ENCODE measurements at places on chromosomes 12 and 14.

- peak; percentile 47 for DNase-seq
Measured at GRCh38 chr14:69719501-69719951, 47.4 kb upstream of the SRSF5 start.

DNA sequence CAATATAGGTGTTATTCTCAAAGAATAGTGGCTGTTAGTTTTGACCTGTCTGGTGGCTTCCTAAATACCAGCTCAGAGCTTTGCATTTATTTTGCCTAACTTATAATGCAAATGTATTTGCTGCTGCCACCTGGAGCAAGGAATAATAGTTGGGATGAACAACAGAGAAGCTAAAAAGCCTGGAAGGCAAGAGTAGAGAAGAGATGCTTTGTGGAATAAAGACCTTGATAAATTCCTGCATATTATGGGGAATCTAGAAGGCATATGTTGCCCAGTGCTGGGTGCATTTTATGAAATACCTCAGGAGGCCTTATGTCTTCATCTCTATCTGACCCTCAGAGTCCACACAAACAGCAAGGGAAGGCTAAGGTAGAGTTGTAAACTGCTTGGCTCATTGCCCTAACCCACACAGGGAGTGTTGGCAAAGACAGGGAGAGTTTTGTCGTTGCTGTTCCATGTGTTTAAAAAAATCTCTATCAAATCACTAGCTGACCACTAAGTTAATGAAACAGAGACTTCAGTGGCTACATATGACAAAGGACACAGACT lies 53.7 kb upstream of the SCAF11 start:
- no peak for DNase-seq

GRCh38 chr14:56248442-56248841 lies 130.2 kb downstream of the PELI2 start:
- no peak for DNase-seq

DNA sequence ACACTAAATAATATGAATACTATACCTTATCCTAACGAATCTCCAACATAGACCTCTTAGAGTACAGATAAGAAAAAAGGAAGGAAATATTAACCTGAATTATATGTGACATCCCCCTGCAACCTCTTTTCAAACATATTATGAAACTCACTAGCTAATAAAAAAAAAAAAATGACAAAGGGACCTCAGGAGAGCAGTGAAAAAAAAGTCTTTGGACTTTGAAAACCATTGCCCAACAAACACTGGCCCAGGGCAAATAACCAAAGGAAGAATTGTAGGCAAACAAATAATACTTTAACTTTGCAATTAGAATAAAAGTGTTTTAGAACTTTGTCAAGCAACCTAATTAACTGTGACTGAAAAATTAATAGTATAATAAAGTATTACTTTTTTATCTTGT lies 7.7 kb downstream of the SOX5 start:
- no peak for DNase-seq

DNA sequence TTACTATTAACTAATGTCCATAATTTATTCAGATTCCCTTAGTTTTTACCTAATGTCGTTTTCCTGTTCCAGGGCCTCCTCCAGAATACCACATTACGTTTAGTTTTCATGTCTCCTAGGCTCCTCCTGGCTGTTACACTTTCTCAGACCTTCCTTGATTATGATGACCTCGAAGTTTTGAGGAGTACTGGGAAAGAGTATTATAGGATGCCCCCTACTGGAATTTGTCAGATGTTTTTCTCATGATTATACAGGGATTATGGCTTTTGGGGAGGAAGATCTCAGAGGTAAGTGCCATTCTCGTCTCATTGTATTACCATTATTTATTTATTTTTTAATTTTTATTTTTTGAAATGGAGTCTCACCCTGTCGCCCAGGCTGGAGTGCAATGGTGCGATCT lies 17.7 kb upstream of the C1S start:
- DNase-seq = no peak

DNA sequence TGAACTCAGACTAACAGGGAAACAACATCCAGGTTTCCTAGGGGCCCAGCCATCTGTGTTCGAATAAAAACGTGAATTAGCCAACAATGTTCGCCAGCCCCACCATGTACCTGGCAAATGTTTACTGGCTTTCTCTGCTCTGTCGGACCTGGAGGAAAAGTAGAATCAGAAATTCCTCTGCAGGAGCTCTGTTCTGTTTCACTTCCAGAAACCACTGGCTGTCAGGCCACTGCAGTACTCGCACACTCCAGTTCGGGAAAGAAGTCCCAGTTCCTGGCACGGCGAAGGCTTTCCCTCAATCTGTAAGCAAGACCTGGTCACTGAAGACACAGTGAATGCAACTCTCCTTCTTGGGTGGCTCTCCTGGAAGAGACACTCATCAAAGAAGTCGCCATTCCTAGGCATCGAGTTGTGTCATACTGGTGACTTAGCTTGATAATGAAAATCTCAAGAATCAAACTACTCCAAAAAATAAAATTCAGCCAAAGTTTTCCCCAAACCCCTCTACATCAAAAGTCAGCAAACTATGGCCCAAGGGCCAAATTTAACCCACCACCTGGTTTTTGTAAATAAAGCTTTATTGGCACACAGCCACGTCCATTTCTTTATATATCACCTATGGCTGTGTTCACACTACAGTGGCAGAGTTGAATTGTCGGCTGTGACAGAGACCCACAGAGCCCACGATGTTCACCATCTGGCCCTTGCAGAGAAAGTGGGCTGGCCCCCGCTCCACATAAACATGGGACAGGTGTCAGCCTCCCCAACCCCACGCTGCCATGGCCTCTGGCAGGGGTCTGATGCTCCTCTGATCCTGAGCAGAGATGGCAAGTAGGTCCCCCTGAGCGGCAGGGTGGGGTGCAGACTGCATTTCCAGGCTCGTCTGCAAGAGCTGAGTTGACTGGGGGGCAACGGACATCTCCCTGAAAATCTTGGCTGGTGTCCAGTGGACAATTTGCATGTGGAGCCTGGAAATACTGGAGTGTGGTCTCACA lies 189.2 kb upstream of the DIO3 start:
- DNase-seq = no peak

- DNase-seq = no peak
Measured at GRCh38 chr14:89899291-89899690, 55.2 kb downstream of the EFCAB11 start.

DNA sequence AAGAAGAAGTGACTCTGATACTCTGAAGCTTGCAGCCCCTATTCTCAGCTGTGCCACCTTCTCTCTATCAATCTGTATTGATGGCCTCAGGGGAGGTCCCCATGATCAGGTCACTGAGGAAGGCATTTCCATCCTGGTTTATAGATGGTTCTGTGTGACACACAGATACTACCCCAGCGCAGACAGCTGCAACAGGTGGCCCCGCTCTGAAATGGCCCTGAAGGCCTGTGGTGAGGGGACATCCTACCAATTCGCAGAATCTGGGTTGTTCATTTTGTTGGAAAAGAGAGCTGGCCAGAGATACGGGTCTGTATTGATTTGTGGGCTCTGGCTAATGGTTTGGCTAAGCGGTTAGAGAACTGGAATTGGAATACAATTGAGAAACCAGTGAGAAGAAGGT lies 21.7 kb downstream of the DLK1 start:
- no peak for DNase-seq

- peak; percentile 78 for DNase-seq
Measured at GRCh38 chr14:65281991-65282895, 130.3 kb upstream of the FUT8 start.

GRCh38 chr12:3452348-3452747 lies 38.7 kb upstream of the PRMT8 start:
- DNase-seq = no peak

GRCh38 chr12:85829391-85829790 lies 6.8 kb downstream of the RASSF9 start:
- DNase-seq = no peak

GRCh38 chr14:60220917-60221316 lies 28.1 kb upstream of the PPM1A start:
- no peak for DNase-seq

- DNase-seq = peak; percentile 24
Measured at GRCh38 chr12:102479099-102479885, 1.1 kb downstream of the IGF1 start.

DNA sequence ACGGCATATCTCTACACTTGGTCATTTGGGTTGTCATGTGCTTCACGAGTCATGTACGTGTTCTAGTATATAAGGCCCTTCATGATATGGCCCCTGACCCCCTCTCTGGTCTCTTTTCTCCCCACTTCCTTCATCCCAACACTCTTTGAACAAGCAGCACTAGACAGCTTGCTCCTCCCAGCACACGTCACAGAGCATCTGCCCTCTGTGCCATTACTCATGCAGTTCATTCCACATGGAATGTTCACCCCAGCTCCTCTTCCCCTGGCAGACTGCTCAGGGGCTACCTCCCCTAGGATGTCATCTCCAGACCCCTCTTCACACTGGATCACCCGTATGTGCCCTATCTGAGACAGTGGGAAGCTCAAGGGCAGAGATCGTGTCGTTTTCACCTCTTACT lies 14.1 kb upstream of the LRP1-AS start:
- no peak for DNase-seq

DNA sequence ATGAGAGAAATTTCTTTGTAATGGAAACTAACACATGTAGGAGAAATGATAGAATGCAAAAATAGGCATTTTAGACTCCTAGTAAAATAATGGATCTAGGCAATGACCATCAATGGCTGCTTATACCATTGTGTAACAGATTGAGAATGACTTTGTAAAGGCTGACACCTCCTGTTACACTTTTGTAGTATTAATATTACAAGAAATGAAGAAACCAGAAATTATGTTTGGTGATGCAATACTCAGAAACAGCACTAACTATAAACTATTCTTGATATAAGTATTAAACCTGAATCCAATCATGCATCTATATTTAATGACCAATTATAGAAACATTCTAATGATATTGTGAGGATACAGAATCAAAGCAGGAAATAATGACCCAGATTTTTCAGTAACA lies 108.5 kb upstream of the CNTN1 start:
- no peak for DNase-seq

DNA sequence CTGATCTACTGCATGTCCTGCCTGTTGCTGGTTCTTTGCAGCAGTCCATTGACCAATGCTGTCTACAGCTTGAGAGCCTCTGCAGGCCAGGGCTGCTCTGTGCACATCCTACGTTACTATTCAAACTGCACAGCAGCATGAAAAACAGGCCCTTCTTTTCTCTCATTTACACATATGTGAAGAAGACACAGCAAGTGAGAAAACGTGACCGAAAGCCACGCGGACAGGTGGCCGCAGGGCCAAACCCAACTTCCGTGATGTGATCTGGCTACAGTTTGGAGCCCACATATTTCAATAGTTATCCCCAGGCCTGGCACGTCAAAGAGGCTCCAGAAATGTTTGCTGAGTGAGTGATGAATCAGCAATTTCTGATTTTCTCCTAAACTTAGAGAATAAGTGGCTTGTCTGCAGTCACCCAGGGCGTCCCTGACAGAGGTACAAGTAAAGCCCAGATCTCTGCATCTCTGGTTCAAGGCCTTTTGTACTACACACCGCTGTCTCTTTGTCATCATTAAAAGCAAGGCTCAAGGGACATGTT lies 17.9 kb upstream of the TCL1B start:
- no peak for DNase-seq

DNA sequence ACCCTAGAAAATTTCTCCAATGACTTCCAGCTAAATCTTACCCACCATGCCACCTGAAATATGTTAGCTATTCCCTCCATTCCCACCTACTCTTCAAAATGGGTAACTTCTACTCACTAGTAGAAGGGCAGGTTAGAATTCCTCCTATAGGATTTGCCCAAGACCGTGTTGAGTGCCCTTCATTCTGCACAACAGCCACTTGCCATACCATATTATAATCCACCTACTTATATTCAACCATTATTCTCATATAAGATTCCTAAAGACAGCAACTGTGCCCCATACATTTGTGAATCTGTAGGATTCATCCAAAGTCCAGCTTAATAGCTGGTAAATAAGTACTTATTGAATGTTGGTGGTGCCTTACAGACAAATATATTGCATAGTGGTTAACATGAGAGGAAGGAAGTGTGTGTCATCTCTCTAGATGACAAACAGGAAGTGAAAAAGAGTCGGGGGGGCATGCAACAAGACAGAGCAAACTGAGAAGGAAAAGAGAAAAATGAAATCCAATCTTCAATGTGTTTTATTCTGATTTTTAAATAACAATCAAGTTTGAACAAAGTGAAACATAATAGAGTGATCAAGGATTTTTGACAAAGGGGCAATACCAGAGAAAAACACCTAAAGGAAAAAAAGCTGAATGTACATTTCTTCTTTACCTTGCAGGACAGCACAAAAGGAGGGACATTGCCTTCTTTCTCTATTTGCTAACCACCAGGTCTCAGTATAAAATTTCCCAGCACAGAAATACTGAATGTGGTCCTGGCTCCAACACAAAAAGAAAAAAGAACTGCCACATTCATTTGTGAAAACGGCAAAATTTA lies 389.3 kb upstream of the USP15 start:
- no peak for DNase-seq

GRCh38 chr12:121110211-121110940 lies 22.3 kb upstream of the P2RX7 start:
- DNase-seq = peak; percentile 63

GRCh38 chr14:99936056-99936455 lies 129.2 kb upstream of the EVL start:
- no peak for DNase-seq

- DNase-seq = no peak
Measured at GRCh38 chr12:72141381-72141780, 130.8 kb upstream of the TRHDE start.

GRCh38 chr14:60968099-60968498 lies 12.8 kb downstream of the TRMT5 start:
- DNase-seq = no peak

GRCh38 chr12:71208053-71208685 lies 50.4 kb upstream of the TSPAN8 start:
- no peak for DNase-seq

GRCh38 chr14:95666450-95666849 lies 19.8 kb upstream of the TCL1B start:
- no peak for DNase-seq

DNA sequence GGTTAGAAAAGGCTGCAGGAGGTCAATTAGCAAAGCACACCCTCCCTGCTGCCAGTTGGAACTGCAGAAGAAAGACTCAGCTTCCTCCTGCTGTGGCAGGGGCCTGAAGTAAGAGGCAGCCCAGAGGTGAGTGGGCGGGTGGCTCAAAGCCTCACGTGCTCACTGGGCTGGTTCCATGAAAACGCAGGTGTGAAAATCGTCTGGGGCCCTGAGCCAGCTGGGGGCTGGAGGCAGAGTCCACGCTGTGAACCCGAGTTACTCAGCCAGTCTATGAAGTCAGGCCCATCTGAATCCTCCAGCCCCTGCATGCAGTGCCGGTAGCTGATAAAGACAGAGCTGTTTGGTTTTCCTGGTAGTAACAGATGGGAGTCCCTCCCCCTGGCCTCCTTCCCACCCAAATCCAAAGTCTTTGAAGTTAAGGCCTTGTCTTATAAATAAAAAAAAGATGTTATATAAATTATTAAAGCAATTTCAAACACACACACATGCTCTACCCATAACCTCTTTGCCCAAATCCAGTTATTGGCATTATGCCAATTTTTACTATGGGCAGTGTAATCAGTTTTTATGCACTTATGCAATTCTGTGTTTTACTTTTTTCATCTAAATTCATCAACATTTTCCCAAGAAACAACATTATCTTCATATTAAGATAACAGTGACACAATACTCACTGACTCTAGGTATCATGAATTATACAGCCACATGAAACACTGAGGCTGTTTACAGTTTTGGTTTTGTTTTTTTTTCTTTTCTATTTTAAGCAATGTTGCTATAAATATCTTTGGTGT lies 57.9 kb upstream of the PNMA1 start:
- DNase-seq = peak; percentile 65

GRCh38 chr14:57828713-57829112 lies 37.2 kb downstream of the SLC35F4 start:
- no peak for DNase-seq

GRCh38 chr12:8771072-8771471 lies 51.3 kb upstream of the A2ML1 start:
- no peak for DNase-seq

Data from retina (tissue), 1 donor.